Stimulated activated CD4-positive, alpha-beta T cell treated with anti-CD3 and anti-CD28 coated beads, Interleukin-1b, Interleukin-23, amount 100 ng/mL, for 48 hours (primary cell): ENCODE measurements at places on chromosomes 1 and 21.

DNA sequence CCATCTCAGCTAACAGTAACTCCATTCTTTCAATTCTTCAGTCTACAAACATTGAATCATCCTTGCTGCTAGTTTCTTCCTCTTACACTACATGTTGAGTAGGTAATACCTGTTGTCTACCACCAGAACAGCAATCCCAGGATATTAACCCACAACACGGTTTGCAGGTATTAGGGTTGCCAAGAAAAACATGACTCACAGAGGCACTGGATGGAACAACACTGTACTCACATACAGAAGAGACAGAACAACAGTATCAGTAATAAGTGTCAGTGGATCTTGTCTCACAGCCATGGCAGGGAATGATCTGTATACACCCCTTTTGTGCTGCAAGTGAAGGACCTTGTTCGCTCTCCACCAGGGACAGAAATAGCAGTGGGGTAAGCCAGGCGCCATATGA lies 212.1 kb downstream of the GPR52 start:
- DNase-seq = no peak

- DNase-seq = no peak
Measured at GRCh38 chr1:3094863-3095780, 26.1 kb downstream of the PRDM16 start.

DNA sequence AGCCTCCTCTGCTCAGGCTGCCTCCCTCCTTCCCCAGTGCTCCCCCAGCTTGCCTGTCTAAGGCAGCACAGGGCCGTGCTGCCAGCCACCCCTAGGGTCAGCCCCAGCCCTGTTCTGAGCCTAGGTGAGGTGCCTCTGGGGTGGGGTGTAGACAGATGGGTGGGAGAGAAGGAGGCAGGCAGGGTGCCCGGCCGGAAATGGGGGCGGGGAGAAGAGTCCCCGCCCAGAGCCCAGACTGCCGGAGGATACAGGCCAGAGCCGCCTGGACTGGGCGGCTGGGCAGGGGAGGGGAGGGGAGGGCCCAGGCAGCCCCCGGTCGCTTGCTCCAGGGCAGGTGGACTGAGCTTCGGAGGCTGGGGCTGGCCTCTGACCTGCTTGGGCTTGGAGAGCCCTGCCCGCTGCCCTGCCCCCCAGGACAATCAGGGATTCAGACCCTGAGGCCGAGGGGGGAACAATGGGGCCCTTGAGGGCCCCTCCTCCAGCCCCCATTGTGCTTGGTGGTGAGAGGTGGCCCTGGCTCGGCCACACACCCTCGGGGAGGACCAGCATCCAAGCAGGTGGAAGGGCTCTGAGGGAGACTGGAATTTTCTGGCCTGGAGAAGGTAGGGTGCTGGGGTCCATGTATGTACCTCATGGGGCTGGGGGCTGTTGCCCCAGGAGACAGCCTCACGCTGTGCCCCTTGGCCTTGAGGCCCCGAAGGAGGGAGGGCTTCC lies at the start of gene GJC2:
Gene GJC2, plus strand, starts transcription at position 525 of the 714 bp plus-strand sequence. CDS start 7,829 bp downstream, outside the sequence.
- DNase-seq = no peak

GRCh38 chr1:1781526-1781903 lies 3.2 kb upstream of the NADK start:
- DNase-seq = no peak

DNA sequence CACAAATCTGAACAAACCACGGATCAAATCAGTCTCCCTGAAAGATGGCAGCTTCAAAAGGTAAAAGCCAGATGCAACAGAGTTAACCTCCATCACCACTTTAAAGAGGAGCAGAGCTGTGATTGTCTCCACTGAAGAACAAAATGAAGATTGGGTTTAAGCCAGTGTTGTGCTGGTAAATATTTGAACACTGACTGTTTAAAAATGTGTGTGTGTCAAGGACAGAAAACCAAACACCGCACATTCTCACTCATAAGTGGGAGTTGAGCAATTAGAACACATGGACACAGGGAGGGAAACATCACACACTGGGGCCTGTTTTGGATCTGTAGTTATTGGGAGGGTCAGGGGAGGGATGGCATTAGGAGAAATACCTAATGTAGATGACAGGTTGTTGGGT lies 83.9 kb downstream of the ST6GALNAC5 start:
- DNase-seq = no peak

DNA sequence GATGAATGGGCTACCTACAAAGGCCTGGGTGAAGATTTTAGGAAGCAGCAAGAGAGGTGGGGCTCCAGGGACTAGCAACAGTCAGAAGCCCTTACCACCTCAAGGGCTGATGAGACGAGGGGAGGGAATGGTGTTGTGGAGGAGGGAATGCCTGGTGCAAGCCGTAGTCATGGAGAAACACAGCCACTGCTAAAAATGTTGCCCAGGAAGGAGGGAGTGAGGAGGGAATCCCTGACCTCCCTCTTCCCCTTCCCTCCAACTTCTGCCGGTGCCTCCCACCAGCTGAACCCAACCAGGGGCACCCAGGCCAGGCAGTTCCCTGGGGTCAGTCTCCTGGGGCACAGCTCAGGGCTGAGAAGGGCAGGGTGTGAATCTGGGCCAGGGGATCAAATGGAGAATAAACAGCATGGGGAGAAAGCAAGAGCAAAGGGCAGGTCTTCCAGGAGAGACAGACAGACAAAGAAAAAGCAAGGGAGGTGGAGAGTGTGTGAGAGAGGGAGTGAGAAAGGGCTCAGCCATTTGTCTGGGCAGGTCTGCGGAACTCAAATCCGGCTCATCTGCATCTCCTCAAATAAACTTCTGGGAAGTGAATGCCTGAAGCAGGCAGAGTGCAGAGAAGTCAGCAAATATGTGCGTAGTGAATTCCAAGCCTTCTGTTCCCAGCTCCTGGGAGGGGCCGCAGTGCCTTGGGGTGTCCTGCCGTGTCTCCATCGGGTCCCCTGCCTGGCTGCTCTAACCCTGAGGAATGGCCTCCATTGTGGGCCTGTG lies 27.1 kb upstream of the POU3F1 start:
- DNase-seq = no peak

- no peak for DNase-seq
Measured at GRCh38 chr1:38015978-38016725, 3.6 kb downstream of the UTP11 start.

DNA sequence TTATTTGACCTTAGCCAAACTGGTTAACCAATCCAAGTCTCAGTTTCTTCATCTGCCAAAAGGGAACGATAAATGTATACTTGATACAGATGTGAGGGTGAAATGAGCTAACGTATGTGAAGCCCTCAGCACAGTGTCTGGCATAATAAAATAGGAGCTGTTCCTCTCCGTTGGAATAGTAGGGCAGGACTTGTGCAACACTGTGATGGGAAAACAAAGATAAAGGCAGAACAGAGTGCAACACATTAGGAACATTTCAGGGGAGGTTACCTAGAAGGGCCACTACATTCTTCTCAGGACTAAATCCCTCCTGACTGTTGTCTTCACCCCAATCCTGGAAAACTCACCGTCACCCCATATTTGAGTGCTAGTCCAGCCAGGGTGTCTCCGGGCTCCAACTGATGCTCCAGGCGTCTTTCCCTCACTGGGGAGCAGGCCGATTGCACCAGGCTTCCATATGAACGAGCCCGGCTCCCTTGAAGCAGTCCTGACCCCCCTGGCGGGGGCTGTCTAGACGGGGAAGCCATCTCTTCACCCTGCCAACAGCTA lies 896 bp downstream of the LYSMD1 start:
- DNase-seq = no peak

DNA sequence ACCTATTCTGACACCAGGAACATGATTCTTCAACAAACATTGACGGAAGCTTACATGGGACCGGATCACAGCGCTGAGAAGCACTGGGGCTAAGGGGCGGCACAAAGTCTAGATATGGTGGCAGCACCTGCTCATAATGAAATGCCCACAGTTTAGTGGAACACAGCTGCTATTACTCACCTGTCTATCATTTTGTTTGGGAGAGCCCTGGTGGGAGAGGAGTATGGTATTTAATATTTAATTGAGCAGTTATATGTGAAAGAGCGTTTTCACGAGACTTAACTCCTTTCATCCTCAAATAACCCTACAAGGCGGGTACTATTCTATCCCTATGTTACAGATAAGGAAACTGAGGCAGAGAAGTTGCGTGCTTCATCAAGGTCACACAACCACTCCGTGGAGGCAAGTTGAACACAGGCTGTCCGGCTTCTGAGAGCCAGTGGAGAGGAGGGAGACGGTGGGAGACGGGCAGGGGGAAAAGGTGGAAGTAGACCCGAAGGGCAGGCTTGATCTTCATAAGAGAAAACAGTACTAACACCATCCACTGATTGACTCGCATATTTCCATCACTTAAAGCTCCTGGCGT lies 790 bp upstream of the TSNAX start:
- no peak for DNase-seq

DNA sequence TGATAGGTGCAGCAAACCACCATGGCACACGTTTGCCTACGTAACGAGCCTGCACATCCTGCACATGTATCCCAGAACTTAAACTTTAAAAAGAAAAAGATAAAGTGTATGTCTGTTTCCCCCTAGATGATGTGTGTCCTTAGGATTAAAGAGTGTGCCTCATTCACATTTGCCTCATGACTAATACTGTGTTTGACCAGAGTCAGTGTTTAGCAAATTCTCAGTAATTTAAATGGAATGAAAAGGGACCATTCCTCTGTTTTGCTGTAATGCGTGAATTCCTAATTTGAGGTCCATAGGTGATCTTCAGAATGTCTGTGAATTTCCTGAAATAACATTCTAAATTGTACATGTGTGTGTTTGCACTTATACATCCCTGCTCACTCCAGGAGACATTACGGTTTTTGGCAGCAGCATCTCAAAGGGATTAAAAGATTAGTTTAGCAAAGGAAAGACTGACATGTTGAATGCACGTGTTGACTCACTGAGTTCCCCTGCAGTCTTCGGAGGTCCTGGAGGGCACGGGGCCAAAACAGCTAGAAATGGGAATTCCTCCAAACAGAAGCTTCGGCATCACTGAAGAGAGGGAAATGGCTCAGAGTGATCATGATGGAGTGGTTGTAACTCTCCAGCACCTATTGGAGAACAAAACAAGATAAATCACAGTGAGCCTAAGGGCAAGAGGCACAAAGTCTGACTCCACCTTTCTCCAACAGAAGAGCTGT lies 19.1 kb upstream of the SLC35F3 start:
- no peak for DNase-seq

DNA sequence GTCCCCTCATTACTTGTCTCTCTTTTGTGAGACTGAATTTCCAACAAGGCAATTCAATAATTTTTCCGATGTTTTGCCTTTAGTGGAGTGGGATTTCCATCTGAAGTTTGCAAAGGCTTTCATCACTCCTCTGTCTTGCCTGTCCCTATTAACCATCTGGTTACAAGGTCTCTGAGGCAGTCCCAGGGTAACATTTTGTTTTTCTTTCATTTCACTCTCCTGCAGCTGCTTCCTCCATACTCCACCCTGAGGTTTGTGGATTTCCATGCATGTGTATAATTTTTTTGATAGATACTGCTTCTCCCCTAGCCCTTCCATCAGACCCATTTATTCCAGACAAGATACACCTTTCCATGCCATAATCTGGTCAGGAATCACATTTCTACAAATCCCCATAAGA lies 366.8 kb downstream of the PTBP2 start:
- no peak for DNase-seq

DNA sequence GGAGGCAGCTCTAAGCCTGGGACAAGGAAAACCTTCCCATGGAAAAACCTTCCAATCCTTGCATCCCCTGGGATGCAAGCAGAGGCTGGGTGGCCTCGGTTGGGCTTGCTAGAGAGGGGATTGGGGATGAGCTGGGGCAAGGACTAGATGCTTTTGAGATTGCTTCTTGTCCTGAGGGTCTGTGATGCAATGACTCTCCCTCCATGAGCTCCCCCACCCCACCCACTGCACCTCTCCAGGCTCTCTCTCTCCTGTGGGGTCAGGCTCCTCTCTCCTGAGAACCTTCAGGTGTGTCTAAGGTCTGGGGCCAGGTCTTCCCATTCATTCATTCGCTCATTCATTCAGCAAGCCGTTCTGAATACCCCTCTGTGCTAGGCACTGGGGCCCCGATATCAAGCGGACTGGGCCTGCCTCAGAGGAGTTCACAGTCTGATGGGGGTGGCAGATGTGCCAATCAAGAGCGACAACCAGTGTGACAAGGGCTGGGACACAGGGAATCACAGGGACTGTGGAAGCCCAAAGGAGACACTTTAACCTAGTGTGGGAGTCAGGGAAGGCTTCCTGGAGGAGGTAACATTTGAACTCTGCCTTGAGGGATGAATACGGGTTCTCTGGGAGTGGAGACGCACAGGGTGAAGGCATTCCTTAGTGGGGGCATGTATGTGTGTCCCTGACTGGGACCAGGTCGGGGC lies 6.5 kb downstream of the LDLRAD1 start:
- no peak for DNase-seq

DNA sequence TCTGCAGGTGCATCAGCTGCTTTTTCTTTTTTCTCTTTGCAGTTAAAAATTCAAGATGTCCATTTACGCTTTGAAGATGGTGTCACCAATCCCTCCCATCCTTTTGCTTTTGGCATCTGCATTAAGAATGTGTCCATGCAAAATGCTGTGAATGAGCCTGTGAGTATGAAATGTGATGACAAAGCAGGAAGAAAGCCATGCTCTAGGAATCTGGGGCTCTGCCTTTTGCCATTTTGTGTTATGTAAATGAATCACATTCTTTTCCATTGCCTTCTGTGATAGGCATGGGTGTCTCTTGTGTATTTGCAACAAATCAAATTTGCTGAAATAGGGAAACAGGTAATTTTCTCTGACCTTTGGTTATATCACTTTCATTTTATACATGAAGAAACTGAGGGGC lies 19.4 kb downstream of the VPS13D start:
- no peak for DNase-seq

DNA sequence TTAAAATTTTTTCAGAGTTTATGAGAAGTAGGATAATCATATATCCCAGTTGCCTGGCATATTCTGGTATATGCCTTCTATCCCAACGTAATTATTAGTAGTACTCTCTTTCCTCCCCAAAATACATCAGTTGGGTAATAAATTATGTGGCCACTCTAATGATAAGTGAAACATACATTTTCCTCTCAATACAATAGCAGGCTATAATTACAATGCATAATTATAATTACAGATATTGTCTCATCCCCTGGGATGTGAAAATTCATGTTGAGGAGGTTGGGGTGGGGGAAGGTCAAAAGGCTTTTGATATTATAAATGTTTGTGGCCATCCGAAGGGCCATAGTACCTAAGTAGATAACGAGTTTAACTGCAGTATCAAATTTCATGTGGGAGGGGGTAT lies 277.1 kb downstream of the ST6GALNAC3 start:
- DNase-seq = no peak

DNA sequence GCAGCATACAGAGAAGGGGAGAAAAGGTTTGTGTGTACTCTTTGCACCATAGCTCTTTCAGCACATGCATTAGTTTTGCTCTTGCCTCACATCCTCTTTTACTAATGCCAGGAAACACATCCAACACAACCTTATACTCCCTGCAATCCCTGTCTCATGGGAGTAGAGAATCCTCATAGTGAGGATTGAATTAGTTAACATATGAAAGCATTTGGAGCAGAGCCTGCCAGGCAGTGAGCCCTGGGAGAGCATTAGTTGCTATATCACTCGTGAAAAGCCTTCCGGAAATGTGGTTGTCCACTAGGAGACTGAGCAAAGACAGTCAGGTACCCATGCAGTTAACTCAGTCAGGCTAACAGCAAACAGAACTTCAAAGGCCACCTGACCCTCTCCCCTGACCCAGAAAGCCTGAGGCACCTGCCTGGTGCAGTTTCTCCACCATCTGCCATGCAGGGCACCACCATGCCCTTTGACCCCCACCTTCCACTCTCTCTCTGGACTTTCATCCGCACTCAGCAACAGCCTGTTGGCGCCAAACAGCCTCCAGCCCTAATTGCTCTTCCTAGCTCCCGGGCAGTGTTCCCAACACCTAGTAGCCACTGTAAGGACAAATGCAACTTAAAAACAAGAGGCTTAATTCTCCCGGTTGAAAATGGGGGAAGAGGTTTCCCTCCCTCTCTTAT lies 14.9 kb upstream of the AGT start:
- DNase-seq = no peak
